Activated CD4-positive, alpha-beta T cell treated with anti-CD3 and anti-CD28 coated beads, Interleukin-2, amount 50 U/mL, for 24 hours (primary cell): ENCODE measurements at places on chromosomes 7 and 10.

DNA sequence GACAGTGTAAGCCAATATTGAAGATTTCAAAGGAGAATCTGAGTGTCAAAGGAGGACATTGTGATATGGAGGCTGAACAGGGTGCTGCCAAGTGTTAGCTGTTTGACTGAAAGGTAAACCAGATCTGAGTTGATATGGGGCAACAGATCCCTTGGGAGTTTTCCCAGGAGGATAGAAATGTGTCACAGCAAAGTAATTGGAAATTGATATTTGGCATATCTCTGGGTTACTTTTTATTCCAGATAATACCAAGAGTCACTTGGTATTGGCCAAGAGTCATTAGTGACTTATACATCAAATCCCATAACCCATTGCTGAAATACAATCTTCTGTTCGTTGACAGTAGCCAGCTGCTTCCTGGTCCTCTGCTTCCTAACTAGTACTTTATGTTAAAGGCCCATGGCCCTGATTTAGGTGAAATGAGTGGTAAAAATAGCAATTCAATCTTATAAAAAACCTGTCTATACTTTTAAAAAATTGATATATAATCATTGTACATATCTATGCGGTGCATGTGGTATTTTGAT lies 922.9 kb downstream of the LRMDA start:
- DNase-seq = no peak

DNA sequence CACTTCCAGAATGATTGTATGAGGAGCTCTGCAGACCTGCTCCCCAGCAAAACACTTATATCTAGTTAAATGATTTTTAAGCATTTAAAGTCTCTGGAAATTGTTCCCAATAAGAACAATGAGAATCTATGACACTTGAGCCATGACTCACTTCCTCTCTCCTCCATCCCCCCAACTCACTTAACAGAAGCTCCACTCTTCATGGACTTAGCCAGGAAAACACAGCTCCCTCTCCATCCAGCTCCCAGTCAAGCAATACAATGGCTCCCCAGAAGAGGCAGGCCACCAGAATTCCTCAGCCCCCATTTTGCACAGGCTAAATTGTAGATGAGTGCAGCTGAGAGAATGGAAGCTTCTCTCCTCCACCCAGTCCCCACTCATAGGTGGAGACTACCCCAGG lies 27.0 kb downstream of the AOC1 start:
- no peak for DNase-seq

DNA sequence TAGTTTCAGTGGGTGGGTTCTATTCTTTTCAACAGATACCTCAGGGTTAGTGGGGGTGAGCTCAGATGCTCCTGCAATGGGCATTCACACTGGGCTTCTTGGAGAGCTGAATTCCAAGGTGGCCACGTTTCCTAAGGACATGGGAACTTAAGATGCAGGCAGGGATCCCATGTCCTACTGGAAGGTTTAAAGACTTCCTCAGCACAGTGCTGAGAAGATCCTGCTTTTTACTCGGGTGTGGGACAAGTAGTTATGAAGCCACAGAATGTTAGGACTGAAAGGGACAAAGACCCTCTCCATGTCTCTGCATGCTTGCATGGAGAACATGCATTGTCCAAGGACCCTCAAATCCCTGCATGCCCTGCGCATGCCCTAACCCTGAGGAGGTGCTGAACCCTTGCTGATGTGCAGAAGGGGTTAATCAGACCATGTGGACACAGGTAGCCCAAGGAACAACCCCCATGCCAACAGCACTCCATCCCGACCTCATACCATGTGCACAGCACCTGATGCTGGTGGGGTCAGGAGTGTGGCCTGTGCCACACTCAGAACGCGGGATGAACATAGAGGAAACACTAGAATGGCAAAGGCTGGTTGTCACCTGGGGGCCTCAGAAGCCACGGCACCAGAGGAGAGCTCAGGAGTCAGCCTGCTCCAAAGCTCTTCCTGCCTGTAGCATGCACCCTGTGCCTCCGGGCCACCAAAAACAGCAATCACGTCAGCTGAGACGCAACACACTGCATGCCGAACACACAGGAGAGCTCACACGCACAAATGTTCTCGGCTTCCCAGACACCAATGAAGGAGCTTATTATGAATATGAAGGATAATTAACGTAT lies 15.2 kb downstream of the IL2RA start:
- no peak for DNase-seq

DNA sequence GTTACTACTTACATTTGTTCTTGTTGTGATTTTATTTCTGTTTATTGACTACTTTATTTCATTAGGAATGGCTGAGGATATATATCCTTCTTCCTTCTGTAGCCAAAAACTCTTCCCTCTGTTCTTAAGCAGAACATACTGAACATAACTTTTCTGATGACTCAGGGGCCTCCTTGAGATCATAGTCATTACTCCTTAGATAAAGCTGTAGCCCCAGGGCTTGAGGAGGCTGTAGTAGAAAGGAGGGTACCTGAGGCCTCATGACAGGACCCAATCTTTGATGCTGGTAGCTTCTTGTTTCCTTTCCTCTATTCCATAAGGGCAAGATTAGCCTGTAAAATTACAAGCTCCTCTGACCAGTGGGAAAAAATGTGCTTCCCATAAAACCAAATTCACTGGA lies 41.2 kb upstream of the FGFR2 start:
- no peak for DNase-seq

GRCh38 chr10:50396491-50397311 lies 145.4 kb upstream of the ASAH2 start:
- DNase-seq = no peak

- no peak for DNase-seq
Observed at GRCh38 chr10:15453926-15454325, 82.8 kb upstream of the FAM171A1 start.

GRCh38 chr7:102312317-102312716 lies 25.6 kb downstream of the SH2B2 start:
- no peak for DNase-seq

DNA sequence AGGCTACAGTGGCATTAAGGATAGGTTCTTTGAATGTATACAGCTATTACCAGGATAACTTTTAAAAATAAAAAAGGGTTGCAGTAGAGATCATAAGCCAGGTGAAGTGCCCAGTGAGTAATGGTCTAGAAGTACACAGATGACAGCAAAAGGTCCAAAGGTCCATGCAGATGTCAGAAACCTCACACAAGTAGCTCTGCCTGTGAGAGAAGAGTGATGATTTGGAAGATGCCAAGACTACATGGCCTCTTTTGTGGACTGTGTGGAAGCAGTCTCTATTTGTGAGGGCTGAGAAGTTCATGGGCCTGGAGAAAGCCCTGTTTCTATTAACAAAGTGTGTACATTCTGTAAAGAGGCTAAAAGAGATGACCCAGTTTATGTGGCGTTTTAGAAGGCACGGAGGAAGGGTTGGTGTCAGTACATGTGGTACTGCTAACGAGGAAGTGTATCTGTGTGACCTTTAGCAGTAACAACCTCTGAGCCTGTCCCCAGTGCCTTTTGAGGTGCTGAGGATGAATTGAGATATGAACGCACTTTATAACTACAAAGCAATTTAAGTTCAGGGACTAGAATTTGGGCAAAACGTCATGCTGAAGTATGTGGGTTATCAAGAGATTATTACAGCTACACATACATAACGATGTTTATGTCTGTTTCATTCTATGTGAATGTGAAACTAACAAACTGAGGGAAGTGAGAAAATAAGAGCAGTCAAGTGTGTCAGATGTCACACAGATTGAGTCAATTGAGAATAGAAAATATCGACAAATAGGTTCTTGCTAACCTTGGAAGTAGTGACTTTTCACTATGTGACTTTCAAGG lies 7.6 kb downstream of the CYCS start:
- no peak for DNase-seq

DNA sequence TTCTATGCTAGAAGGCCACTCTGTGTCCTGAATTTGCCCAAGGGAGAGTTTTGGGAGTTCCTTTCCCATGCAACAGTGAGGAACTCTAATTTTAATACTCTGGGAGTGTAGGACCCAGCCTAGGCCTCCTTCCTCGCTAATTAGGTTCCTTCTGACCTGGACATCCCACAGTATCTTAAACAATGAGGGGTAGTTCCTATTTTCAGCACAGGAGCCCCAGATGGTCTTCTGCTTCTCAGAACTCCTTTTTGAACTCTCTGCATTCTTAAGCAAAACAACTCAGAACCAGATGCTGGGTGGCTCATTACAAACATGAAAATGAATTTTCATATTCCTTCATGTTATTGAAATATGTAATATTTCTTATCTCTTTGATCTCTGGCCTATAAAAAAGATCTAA lies 116.9 kb downstream of the LRMDA start:
- no peak for DNase-seq

DNA sequence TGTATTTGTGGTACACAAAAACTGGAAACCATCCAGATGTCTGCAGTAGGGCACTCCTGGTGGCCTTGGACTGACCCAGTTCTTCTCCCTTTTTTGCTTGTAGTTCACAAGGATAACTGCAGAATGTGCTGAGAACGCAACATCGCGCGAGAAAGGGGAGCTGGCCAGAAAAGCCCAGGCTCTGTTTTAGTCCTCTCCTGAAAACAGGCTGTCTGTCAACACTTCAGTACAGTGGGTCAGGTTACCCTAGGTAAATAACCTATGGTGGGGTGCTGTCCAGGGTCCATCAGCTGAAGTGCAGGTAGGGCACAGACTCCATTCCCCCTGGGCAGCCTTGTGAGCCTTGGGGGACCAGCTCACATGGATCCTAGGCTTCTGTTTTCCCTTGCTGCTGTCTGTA lies 495.8 kb downstream of the MDFIC start:
- no peak for DNase-seq

- DNase-seq = no peak
Observed at GRCh38 chr10:101238732-101239105, 9.5 kb upstream of the LBX1 start.

DNA sequence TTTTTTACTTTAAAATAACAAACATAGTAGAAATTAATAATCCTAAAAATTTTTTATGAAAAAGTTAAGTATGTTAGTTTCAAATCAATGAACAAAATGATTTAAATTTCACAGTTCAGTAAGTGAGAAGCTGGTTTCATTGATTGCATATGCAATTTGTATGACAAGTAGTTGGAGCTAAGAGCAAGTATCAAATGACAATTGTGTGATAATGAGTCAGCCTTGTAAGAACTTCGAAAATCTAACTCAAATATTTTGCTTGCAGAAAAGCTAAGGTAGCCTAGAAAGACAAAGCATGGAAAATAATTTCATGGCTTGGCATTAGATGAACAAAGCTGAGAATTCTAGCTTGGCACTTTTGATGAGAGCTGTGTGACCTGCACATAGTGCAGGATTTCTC lies 111.5 kb downstream of the HDAC9 start:
- DNase-seq = no peak

DNA sequence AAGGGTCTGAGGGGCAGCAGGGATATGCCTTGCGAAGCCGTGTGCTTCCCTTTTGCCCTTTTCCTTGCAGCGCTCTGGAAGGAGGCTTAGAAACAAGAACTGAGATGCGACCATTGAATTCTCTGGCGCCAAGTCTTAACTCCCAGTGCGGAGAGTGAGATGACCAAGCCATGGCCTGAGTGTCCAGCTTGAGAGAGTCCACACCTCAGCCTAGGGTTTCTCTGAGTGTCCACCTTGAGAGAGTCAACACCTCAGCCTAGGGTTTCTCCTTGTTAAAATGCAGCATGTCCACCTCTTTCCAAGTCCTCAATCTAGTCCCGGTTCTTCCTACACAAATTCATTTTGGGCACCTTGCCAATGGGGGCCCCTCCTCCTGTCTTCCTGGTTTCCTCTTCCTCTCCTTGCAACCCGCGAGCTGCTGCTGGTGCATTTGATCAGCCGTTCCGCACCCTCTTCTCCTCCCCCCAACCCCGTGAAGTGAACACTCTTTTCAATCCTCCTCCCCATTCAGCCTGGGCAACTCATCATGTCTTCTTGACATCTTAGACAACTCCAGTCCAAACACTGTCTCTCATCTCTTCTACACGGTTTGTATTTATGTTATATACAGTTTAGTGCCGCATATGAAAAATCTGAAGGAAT lies 178.2 kb upstream of the PITRM1 start:
- DNase-seq = no peak

GRCh38 chr10:133124357-133125211 lies 35.4 kb upstream of the KNDC1 start:
- DNase-seq = no peak

DNA sequence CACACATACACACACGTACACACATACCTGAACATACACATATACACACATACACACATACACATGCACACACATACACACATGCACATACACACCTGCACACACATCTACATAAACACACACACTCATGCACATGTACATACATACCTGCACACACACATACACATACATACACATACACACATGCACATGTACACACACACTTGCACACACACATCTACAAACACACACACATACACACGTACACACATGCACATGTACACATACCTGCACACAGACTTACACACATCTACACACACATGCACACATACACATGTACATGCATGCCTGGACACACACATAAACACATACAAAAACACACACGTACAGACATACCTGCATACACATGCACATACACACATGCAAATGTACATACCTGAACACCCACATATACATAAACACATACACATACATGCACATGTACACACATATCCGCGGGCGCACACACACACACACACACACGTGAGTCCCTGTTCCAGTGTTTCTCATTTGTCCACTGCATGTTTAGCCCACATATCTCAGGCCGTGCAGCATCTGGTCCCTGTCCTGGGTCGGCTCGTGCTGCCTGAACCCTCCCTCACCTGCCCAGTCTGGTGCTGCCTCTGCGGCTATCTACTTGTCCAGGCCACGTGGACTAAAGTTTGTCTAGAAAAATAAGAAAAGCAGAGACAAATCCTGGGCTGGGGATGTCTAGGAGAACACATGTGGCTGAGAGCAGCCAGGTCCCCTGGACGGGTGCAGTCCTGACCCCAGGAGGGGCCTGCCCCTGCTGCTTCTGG lies 238.7 kb downstream of the TCERG1L start:
- no peak for DNase-seq

GRCh38 chr10:78817804-78818203 lies 251.0 kb upstream of the ZMIZ1 start:
- no peak for DNase-seq

GRCh38 chr10:34216348-34216945 lies 598.6 kb downstream of the PARD3 start:
- DNase-seq = no peak

DNA sequence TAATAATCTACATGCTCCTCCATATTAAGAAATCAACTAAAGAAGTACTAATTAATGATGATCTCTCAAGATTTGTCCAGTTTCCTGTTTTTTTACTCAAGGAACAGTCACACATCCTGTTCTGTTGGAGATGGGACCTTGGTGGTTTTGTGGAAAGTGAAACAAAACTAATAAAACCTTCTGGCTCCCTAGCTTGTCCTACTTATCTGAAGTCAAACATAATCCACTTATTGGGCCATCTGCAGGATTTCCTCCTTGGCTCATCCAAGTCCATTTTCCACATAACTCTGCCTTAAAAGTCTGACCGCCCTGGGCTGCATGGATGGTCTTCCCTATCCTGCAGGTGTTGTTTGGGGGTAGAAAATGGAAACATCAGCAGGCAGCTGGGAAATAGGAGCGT lies 39.4 kb upstream of the TARP start:
- DNase-seq = no peak

DNA sequence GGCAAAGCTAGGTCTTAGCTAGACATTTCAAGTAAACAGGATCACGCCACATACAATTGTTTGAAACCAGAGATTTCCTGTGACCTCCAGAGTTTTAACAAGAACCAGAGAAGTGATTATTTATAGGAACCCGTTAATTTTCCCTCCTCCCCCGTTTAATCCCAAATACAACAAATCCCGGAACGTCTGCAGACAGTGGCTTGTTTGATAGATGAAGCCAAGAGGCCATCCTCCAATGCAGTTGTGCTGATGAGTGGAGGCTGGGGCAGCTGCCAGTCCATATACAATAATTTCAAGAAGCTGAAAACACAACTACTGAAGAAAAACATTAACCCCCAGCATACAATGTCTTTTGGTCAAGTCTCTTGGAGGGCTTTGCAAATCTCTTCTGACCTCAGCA lies 971.6 kb upstream of the ZNF722 start:
- no peak for DNase-seq
